Memory B cell (primary cell): ENCODE measurements at places on chromosomes 16 and 17.
A peak's percentile ranks its signal among the peaks of the same experiment; 100 is the strongest.

GRCh38 chr16:496097-496886 is 31.2 kb upstream of the CAPN15 start:
- no peak for DNase-seq
- H3K27ac ChIP-seq: no peak overlapping the region
- no peaks in the 10 kb centered on the region for H3K27me3 ChIP-seq
- H3K36me3 ChIP-seq: peaks cover 6% of the 10 kb centered on the region

- no peak for DNase-seq
- no peaks in the 10 kb centered on the region for H3K4me1 ChIP-seq
- peaks cover 7% of the 10 kb centered on the region for H3K27me3 ChIP-seq
Measured at GRCh38 chr16:83247767-83248372, 559.9 kb upstream of the HSBP1 start.

DNA sequence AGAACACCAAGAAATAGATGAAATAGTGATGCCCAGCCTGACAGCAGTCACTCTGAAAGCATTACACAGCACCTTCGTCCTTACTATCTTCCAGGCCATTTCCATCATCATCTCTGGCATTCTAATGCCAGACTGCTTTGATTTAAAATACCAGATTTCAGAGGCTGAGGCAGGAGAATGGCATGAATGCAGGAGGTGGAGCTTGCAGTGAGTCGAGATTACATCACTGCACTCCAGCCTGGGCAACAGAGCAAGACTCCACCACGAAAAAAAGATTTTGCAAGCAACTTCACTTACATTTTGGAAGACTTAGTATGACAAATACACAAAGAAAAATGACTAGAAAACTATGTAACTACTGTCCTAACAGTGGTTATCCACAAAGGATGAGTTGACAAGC is 244.0 kb downstream of the CPPED1 start:
- H3K27me3 ChIP-seq: no peaks in the 10 kb centered on the region
- H3K4me1 ChIP-seq: peaks cover 31% of the 10 kb centered on the region
- H3K36me3 ChIP-seq: peaks cover 10% of the 10 kb centered on the region

GRCh38 chr16:27703121-27703520 is 153.2 kb downstream of the KATNIP start:
- no peak for DNase-seq
- no peaks in the 10 kb centered on the region for H3K27me3 ChIP-seq
- no peaks in the 10 kb centered on the region for H3K4me1 ChIP-seq
- no peak overlapping the region for H3K4me3 ChIP-seq
- H3K27ac ChIP-seq: no peak overlapping the region

DNA sequence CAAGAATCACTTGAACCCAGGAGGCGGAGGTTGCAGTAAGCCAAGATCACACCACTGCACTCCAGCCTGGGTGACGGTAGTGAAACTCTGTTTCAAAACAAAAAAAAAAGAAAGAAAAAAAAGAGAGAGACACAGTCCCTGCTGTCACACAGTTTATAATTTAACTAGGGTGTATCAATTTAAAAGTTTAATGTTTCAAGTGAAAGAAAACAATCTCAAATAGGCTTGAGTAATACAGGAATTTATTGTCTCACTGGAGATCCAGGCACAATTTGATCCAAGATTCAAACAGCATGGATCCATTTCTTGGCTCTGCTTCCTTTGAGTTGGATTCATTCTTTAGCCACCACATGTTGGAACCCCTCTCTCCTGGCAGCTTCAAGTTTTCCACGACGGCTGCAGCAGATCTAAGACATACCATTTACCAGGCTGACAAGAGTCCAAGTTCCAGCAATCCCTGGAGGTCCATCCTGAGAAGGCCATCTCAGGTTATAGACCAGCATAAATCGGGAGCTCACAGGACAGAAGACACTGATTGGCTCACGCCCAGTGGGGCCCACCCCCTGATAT is 97.5 kb downstream of the YPEL2 start:
- no peaks in the 10 kb centered on the region for H3K4me1 ChIP-seq
- no peak overlapping the region for H3K27ac ChIP-seq
- H3K27me3 ChIP-seq: peaks cover 3% of the 10 kb centered on the region
- DNase-seq: no peak
- no peak overlapping the region for H3K4me3 ChIP-seq
- peaks cover 6% of the 10 kb centered on the region for H3K36me3 ChIP-seq

- H3K27me3 ChIP-seq: no peaks in the 10 kb centered on the region
- no peaks in the 10 kb centered on the region for H3K4me1 ChIP-seq
- no peak overlapping the region for H3K27ac ChIP-seq
- no peak overlapping the region for H3K4me3 ChIP-seq
- no peak for DNase-seq
- no peaks in the 10 kb centered on the region for H3K36me3 ChIP-seq
Measured at GRCh38 chr17:59238906-59239305, 18.6 kb downstream of the GDPD1 start.

- peak; percentile 27 for DNase-seq
- H3K4me3 ChIP-seq: peak overlapping the region; percentile 91
- peaks cover 3% of the 10 kb centered on the region for H3K27me3 ChIP-seq
- peak overlapping the region; percentile 80 for H3K27ac ChIP-seq
- H3K4me1 ChIP-seq: peaks cover 19% of the 10 kb centered on the region
- H3K36me3 ChIP-seq: no peaks in the 10 kb centered on the region
Measured at GRCh38 chr17:64262198-64262999, 661 bp downstream of the TEX2 start.

GRCh38 chr17:40459636-40460603 is 16.7 kb downstream of the IGFBP4 start:
- H3K4me1 ChIP-seq: no peaks in the 10 kb centered on the region
- DNase-seq: no peak
- no peaks in the 10 kb centered on the region for H3K36me3 ChIP-seq
- no peak overlapping the region for H3K27ac ChIP-seq
- no peak overlapping the region for H3K4me3 ChIP-seq
